Brain pericyte (primary cell): ENCODE measurements at places on chromosomes 1 and 21.

- DNase-seq, result no peak
Observed at GRCh38 chr1:226603022-226603857, 54.7 kb downstream of the STUM start.

GRCh38 chr1:86582161-86582560 is 35.3 kb downstream of the CLCA4 start:
- no peak for DNase-seq

DNA sequence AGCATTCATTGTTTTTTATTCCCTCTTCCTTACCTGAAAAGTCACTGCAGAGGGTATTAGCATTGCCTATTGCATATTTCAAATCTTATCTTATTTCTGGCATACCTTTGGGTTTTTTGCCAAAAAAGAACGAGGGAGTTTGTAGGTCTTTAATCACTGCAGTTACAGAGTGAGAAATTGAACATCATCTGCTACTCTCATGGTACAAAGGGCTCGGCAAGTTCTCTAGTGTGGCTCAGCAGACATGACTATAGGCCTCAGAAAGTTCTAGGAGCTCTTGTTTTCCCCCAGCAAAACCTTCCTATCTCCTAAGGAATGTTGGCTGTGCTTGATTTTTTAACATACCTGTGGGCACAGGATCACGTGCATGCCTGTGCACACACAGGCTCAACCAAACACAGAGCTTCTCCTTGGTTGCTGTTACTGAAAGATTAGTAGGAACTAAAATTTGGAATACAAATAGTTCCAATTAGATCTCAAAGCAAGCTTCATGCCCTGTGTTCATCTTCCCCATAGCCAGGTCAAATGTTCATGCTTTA is 69.7 kb downstream of the CCDC185 start:
- no peak for DNase-seq

- no peak for DNase-seq
Observed at GRCh38 chr1:205317311-205317917, 4.1 kb downstream of the NUAK2 start.

GRCh38 chr1:17739050-17739449 is 16.1 kb upstream of the ACTL8 start:
- DNase-seq, result no peak
